CD4-positive, alpha-beta T cell treated with Interleukin-6 at 100 ng/mL for 8 hours (primary cell): ENCODE measurements at places on chromosomes 13 and 19.

GRCh38 chr13:58594747-58595600, 963.4 kb downstream of the PCDH17 start:
- no peak for DNase-seq

- no peak for DNase-seq
Measured at GRCh38 chr13:101512650-101513049, 60.2 kb downstream of the ITGBL1 start.

GRCh38 chr13:113912596-113912995, 48.7 kb upstream of the GAS6 start:
- DNase-seq, result no peak

DNA sequence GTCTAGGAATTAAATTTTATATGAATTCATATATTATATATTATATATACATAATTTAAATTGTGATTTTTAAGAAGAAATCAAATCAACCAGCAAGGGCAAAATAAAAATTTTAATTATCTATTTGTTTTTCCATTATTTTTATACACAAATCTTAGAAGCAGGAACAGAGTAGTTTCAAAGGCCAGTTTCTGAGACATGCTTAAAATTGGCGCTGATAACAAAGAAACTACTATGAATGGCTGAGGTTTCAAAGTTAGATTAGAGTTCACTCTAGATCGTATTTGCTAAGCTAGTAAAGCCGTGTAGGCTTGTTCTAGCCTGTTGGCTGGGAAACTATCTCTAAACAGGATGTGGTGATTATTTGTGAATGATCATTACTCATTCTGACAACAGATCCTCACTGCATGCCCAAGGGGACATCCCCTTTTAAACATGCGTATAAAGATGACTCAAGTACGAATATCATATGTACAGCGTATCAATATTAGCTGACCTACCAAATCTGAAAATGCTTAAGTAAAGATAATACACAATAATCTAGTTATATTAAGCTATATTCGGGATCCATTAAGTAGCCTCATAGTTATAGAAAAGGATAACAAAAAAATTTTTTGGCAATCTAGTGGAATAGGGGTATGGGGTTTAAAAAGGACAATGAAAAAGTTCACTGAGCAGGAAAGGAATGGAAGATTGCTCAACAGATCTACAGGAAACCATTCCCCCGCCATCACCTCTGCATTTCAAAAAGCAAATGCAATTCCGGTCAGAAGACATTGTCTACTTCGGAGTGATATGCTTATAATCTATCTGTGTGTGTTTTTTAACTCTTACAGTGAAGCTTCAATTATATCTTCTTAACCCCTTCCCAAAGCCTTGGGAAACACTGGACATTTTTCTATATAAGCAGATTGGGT, 150.1 kb downstream of the SHISA2 start:
- peak; percentile 68 for DNase-seq

DNA sequence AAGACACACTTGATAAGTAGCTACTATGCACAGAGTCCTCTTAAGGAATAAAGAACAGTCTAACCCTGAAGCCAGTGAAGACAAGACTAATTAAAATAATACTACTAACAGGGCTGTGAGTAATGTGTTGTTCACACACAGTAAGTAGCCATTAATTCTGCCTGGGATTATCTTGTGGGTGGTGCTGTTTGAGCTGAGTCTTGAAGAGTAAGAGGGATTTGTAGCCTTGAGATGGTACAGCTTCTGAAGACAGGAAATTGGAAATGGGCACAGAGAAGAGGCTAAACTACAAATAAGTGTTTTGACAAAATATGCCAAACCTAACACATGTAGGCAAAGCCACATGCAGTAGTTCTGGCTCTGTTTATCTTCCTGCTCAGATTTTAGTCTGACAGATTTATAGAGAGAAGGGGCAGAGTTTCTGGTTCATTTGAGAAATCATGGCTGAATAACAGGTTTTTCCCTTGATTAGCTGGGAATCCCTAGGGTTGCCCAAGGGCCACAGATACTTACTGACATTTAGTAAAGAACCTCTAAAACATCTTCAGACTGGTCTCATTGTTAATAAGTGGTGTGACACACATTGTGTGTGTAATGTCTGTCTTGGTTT, 38.0 kb downstream of the ITGBL1 start:
- DNase-seq, result no peak

DNA sequence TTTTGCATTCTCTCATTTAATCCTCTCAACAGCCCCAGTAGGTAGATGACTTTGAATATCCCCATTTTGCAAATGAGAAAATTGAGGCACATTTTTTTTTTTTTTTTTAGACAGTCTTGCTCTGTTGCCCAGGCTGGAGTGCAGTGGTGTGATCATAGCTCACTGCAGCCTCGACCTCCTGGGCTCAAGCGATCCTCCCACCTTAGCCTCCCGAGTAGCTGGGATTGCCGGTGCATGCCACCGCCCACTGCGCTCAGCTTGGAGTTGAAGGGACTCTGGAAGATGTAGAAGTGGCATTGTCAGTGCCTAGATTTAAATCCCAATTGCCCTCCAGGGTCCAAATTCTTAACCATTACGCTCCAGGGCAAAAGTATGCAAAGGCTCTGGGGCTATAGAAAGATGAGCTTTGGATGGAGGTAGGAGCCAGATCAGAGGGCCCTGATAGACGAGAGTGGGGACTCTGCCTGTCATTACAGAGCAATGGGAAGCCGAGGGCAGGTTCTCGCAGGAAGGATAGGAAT, 813 bp upstream of the MCOLN1 start:
- DNase-seq, result no peak

DNA sequence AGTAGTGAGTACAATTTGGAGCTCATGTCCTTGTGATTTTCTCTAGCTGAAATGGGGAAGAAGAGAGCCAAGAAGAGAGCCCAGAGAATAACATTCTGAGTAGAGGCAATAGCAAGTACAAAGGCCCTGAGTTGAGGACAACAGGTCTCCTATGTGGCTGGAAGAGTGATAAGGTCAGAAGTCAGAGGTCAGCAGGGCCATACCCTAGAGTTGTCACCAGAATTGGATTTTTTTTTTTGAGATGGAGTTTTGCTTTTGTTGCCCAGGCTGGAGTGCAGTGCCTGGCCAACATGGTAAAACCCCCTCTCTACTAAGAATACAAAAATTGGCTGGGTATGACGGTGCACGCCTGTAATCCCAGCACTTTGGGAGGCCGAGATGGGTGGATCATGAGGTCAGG, 8.0 kb upstream of the TRIM28 start:
- DNase-seq, result no peak

- DNase-seq, result no peak
Measured at GRCh38 chr13:25778808-25779305, 273.0 kb downstream of the SHISA2 start.

GRCh38 chr19:31543456-31543855, 194.2 kb upstream of the TSHZ3 start:
- no peak for DNase-seq

- DNase-seq, result no peak
Measured at GRCh38 chr19:40366697-40367561, 18.4 kb downstream of the PLD3 start.

DNA sequence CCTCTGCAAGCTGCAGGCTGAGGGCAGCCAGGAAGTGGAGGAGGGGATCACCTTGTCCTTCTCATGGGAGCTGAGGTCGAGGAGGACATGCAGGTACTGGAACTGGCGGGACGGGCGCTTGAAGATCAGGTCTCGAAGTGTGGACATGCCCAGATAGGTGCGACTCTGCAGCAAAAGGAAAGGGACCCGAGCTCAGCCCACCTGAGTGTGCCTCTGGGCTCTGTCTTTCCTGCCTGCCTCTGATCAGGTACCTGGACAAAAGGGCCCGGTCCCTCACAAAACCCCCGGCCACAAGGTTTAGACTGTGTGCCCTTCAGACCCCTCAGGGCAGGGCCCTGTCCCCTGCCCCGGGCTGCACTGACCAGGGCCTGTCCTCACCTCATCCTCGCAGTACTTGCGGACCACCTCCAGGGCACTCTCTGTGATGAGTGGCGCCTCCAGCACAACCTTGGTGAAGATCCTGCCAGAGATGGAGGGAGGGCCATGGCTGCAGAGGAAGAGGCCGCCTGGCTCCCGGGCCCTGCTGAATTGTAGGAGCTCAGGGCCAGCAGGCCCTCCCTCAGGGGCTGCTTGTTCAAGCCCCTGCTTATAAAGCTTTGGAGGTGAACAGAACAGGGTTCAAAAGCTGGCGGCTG, 12.5 kb upstream of the RSPH6A start:
- DNase-seq, result no peak

GRCh38 chr13:82259284-82259683, 1623.0 kb downstream of the SLITRK1 start:
- no peak for DNase-seq

DNA sequence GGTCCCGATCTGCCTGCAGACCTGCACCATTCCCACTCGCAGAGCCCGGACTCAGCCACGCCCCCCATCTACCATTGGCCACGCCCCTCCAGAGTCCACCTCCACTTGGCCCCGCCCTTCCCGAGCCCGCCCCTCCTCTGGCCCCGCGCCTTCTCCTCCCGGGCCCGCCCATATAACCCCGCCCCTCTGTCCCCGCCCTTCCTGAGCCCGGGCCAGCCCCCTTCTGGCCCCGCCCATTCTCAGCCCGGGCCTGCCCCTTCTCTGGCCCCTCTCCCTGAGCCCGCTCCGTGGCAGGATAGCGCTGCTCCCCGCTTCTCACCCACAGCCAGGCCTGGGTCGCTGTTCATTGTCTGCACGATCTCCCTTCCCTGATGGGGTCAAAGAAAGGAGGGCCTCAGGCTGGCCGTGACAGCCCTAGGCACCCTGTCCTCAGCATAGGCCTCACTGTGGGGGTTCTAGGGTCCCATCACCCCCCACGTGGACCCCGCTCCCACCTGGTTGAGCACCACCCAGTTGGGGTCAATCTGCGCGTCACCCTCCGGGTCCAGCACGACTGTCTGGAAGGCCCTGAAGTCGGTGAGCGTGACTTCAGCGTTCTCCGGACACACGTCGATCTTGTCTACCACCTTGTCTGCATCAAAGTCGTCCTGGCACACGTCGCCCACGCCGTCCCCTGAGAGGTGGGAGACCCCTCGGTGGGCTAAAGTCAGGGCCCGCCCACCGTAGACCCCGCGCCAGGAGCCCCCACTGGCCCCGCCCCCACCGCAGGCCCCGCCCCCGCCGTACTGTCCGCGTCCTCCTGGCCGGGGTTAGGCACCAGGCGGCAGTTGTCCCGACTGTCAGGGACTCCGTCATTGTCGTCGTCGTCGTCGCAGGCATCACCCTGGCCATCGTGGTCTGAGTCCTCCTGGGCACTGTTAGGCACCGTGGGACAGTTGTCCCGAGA, 5.7 kb downstream of the COMP start:
- DNase-seq, result peak; percentile 31

DNA sequence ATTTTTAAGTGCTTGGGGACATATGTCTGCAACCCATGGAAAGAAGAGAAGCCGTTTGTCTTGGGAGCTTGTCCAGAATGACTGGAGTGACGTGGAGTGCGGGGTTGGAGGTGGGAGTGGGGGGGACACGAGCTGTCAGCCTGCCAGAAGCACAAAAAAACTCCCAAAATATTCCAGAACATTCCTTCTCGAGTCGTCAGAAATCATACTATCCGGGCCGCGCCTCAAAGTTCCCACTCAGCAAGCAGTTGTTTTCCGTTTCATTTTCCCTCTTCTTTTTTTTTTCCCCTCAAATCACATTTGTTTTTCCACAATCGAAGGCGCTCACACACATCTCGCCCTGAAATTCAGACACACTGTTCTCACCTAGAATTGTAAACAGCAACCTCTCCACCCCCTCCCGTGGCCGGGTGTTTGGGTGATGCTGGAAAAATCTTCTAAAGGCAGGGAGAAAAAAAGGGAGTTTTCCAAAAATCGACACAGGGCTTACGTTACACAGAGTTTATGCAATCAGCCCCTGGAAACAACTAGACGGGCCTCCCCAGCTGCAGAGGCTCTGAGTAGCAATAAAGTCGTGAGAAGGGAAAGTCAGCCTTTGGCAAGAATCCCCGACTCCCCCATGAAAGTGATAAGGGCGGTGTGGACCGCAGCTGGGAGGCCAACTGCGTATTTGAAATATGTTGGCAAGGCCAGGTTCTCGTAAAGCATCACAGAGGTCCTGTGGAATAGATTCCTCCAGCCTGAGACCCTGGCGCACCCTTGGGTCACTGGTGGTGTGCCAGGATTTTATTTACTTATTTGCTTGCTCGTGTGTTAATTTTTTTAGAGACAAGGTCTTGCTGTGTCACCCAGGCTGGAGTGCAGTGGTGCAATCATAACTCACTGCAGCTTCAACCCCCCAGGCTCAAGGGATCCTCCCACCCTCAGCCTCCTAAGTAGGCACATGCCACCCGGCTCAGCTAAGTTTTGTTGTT, 31.2 kb upstream of the KLF2 start:
- DNase-seq, result no peak

GRCh38 chr13:19794631-19795030, 11.9 kb upstream of the PSPC1 start:
- DNase-seq, result no peak

DNA sequence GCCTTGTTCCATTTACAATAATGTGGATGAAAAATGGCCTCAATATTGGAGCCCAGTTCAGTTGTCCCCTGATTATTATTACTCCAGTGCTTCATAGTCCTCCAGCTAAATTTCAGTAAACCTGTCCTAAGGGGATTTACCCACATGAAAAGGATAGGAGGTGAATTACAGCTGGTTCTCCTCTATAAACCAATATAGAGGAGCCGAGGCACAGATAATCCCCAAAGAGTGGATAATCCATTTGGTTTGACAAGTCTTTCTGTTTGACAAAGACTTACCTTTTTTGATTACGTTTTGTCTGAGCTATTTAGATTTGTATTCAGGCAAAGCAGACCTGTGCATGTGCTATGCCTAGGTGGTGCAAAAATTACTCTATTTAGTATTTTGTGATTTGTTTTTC, 2.7 kb downstream of the CNMD start:
- DNase-seq, result no peak

DNA sequence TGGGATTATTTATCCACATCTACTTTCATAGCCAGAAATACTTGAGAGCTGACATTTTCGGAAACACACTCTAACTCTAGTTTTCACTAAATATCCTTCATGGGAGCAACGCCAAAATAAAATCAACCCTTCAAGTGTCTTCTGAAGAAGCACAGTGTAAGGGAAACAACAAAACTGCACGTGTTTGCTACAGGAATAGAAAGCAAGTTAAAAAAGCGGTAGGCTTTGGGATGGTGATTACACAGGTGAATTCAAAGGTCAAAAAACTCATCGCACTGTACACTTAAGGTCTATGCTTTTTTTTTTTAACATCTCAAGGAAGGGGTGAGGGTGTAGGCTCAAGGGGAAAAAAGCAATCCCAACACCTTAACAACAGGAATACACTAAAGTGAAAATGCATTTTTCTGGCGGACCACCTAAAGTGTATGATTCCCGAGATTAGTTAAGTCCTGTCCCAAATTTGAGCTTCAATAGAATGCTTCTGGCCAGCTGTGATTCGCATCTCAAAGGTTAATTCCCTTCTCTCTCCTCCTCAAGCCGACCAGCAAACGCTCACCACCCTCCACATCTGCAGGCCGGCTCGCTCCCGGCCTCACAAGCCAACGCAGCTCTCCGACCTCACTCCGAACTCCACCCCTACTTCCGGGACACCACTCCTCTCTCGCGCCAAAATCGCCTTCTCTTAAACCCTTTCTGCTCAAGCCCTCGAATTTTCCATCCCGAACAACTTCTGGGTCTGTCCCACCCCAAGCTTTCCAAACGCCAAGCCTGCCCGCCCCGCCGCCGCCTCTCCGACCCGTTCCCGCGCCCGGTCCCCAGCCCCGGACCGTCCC, 1.1 kb downstream of the ARGLU1 start:
- DNase-seq, result peak; percentile 26
